ENCODE measurements at places on chromosomes 7 and 10. TPM values are rescaled to one million over a fixed set of nuclear protein-coding genes. Genes with fewer than 3 reads are reported as not detected.
A peak's percentile ranks its signal among the peaks of the same experiment; 100 is the strongest.

GRCh38 chr7:99762680-99763327 is 21.2 kb downstream of the CYP3A4 start:
- no peak for DNase-seq
- no peak overlapping the region for H3K4me3 ChIP-seq
- H3K27ac ChIP-seq: no peak overlapping the region
- peaks cover 15% of the 10 kb centered on the region for H3K27me3 ChIP-seq
- no peaks in the 10 kb centered on the region for H3K36me3 ChIP-seq

DNA sequence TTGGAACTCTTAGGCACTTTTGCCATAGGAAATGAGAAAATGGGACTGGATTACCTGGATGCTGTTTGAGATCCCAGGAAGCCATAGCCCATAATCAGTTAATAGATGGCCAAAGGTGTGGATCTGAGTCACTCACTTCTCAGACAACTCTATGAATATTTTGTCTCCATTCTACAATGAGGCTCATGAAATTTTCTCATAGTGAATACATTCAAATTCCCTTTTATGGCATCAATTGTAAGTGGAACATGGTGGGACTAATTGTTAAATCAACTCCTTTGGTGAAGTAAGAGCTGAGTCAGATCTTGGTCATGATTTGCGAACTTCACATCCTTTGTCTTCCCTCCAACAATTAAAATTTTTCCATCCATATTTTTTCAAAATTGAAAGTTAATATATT is 222.1 kb downstream of the ARL4A start:
- H3K27ac ChIP-seq: no peak overlapping the region
- no peak overlapping the region for H3K4me3 ChIP-seq
- H3K36me3 ChIP-seq: no peaks in the 10 kb centered on the region
- H3K4me1 ChIP-seq: no peaks in the 10 kb centered on the region
- H3K27me3 ChIP-seq: no peaks in the 10 kb centered on the region
- DNase-seq: no peak

- H3K36me3 ChIP-seq: no peaks in the 10 kb centered on the region
- H3K4me3 ChIP-seq: no peak overlapping the region
- DNase-seq: no peak
- H3K27ac ChIP-seq: no peak overlapping the region
- H3K4me1 ChIP-seq: no peaks in the 10 kb centered on the region
- H3K27me3 ChIP-seq: no peaks in the 10 kb centered on the region
These were observed 17.2 kb upstream of the AKR1C1 start for GRCh38 chr10:4945766-4946717.

- DNase-seq: peak; percentile 25
- peaks cover 14% of the 10 kb centered on the region for H3K4me1 ChIP-seq
- no peak overlapping the region for H3K4me3 ChIP-seq
- H3K27ac ChIP-seq: no peak overlapping the region
These were observed 257.7 kb upstream of the NFE2L3 start for GRCh38 chr7:25894002-25894901.

- no peaks in the 10 kb centered on the region for H3K27me3 ChIP-seq
- DNase-seq: no peak
- no peak overlapping the region for H3K4me3 ChIP-seq
- no peak overlapping the region for H3K27ac ChIP-seq
- H3K36me3 ChIP-seq: peaks cover 43% of the 10 kb centered on the region
These were observed 43.3 kb upstream of the FMC1 start for GRCh38 chr7:139297795-139298194.

GRCh38 chr10:49556723-49557122 is 17.8 kb upstream of the ERCC6 start:
- H3K4me3 ChIP-seq: no peak overlapping the region
- H3K4me1 ChIP-seq: peaks cover 17% of the 10 kb centered on the region
- no peaks in the 10 kb centered on the region for H3K36me3 ChIP-seq

DNA sequence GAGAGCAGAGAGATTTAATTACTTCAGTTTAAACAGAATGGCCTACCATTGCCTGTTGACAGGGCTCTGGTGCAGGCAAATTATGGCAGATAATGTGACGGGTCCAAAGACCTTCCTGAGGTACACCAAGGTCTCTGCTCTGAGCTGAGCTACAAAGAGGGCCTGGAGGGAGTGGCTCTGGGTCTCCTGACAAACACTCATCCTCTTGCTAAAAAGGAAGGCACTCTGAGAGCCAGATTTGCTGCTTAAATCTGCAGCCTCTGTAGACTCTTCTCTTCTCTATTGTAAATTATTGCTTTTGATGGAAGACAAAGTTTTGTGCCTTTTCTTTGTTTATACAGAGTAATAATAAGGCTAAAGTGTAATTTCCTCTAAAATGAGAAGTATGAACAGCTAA is 529.5 kb upstream of the FZD8 start:
- no peak overlapping the region for H3K4me3 ChIP-seq
- no peak for DNase-seq
- peaks cover 22% of the 10 kb centered on the region for H3K4me1 ChIP-seq
- no peaks in the 10 kb centered on the region for H3K36me3 ChIP-seq
- no peaks in the 10 kb centered on the region for H3K27me3 ChIP-seq

The GLUD1 gene
- 56.2 TPM for polyA plus RNA-seq

The XRCC2 gene
- 3.4 TPM for polyA plus RNA-seq

- H3K4me3 ChIP-seq: no peak overlapping the region
- no peak overlapping the region for H3K27ac ChIP-seq
- DNase-seq: no peak
- H3K36me3 ChIP-seq: no peaks in the 10 kb centered on the region
- H3K27me3 ChIP-seq: no peaks in the 10 kb centered on the region
- H3K4me1 ChIP-seq: no peaks in the 10 kb centered on the region
These were observed 161.5 kb downstream of the WDR37 start for GRCh38 chr10:1217661-1218060.

DNA sequence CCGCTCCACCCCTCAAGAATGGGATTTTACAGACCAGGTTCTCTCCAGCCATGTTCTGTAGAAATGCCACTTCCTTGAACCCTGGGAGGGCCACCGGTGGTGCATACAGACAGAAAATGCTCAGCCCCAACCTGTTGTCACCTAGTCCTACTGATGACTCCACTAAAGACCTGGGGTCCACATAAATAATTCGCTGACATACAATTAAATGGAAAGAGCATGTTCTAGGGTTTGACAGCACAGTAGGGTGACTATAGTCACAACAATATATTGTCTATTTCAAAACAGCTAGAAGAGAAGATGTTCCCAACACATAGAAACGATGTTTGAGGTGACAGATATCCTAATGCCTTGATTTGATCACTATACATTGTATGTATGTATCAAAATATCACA is 155.6 kb upstream of the NEBL start:
- no peak overlapping the region for H3K27ac ChIP-seq
- no peaks in the 10 kb centered on the region for H3K27me3 ChIP-seq
- no peak for DNase-seq
- H3K4me3 ChIP-seq: no peak overlapping the region
- H3K4me1 ChIP-seq: peaks cover 6% of the 10 kb centered on the region

GRCh38 chr10:79246209-79246581 is 101.1 kb upstream of the PPIF start:
- peak overlapping the region; percentile 43 for H3K27ac ChIP-seq
- H3K4me1 ChIP-seq: peaks cover 85% of the 10 kb centered on the region
- H3K27me3 ChIP-seq: no peaks in the 10 kb centered on the region
- no peaks in the 10 kb centered on the region for H3K36me3 ChIP-seq

DNA sequence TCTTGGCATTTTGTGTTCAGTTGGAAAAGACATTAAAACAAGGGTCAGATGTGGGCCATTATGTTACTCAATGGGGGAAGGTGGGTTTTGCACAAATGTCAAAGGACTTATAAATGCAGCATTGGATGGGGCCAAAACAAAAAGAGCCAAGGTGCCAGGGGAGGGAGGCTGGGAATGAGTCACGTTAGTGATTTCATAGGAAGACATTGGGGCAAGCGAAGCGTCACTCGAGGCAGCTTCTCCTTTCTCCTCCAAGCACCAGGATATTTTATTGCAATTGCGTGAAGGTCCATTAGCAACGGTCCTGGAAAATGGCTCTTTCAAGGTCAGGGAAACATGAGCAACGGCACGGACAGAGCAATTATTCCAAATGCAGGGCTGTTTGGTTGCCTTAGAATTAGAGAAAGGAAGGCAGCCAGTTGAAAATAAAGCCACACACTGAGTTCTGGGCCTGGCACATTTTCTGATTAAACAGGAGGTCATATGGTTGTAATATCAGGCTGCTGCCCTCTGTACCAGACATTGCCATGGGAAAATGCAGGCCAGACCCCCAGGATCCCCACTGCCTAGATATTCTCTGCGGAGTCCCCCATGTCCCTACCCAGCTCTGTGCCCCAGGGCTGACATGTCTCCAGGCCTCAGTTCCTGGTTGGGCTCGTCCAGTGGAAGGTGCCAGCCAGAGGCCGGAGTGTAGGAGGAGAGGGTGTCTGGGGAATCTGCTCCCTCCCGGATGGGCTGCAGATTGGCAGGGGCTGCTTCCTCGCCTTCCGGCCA is 63.3 kb upstream of the NANOS1 start:
- DNase-seq: peak; percentile 63
- no peaks in the 10 kb centered on the region for H3K27me3 ChIP-seq
- no peaks in the 10 kb centered on the region for H3K4me1 ChIP-seq
- no peak overlapping the region for H3K4me3 ChIP-seq
- no peak overlapping the region for H3K27ac ChIP-seq
- no peaks in the 10 kb centered on the region for H3K36me3 ChIP-seq

DNA sequence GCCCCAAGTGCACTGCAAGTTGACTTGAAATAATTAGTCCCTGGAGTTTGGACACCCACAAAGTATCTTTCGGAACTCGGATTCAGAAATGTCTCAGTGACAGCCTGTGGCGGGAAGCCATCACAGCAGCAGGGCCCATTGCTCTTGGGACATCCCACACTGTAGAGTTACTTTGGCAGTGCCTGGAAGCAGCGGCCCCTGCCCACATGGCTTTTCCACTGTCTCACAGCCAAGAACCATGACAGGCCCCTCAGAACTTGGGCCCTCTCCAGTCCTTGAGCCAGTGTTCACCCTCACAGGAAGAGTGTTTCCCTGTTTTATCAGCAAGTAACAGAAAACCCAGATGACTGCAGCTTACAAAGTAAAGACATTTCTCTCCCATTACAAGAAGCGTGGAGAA is 477.0 kb upstream of the GALNT17 start:
- peaks cover 6% of the 10 kb centered on the region for H3K4me1 ChIP-seq
- no peaks in the 10 kb centered on the region for H3K27me3 ChIP-seq
- H3K27ac ChIP-seq: no peak overlapping the region

Data from SK-N-SH (cell line).